COLO829 (cell line): ENCODE measurements at places on chromosomes 16 and 17.

DNA sequence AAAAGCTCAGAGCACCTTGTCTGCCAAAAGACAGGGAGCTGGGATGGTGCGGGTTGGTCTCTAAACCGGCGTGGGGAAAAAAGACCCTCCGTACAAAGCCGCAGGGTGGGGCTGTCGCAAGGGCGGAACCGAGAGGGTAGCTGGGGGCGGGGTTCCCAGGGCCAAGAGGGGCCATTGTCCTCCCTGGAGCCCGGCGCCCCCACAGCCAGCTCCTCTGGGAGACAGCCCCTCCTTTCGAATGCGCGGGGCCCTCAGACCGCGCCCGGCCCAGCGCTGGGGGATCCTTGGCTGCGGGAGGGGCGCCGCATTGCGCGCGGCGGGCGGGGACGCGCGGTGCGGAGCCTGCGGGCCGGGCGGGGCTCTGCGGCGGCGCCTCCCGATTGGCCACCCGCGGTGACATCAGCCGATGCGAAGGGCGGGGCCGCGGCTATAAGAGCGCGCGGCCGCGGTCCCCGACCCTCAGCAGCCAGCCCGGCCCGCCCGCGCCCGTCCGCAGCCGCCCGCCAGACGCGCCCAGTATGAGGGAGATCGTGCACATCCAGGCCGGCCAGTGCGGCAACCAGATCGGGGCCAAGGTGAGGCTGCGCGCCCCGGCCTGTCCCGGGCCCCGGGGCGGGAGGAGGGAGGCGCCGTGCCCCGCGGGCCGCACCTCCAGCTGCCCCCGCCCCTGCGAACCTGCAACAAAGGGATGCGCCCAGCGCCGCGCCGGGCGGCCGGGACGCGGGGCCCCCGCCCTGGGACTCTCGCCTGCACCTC is at the start of gene TUBB3:
Gene TUBB3 (plus strand): TSS at position 459 of the 756 bp plus-strand sequence. CDS start 60 bp downstream, at position 519.
- peak; percentile 84 for DNase-seq

GRCh38 chr17:7408252-7408727 is 645 bp downstream of the NLGN2 start:
- no peak for DNase-seq

- DNase-seq, result no peak
Observed at GRCh38 chr17:70810609-70811008, 641.3 kb downstream of the KCNJ2 start.

DNA sequence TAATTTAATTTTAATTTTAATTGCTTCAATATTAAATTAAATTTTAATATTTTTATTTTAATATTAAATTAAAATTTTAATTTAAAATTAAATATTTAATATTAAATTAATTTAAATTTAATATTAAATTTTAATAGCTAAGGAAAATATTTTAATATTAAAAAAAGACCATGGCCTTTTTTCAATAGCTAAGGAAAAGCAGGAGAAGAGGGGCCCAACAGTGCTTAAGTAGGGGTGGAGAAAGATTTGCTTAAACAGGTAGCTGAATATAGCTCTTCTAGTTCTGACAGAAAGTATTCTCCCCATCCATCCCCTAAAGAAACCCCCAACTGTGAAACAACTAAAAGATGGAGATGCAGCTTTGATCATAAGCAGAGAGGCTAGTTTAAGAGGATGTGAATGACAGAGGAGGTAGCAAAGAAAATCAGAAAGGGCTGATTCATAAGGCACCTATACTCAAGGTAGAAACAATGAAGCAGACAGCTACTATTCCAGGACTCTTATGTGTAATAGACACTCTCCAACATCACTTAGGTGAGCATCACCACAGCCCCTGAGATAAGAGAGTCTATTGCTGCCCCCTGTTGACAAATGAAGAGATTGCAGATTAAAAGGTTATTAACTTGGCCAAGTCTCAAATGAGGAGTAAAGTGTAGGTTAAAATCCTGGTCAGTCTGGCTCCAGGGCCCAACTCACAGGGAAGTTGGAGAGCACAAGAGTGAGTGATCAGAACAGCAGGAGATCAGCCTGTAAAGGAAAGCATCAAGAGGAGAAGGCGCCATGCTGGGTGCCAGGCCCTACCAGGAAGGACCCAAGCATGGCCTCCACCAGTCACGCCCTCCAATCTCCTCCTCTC is 7.8 kb upstream of the RNASEK start:
- DNase-seq, result peak; percentile 84

- DNase-seq, result peak; percentile 4
Observed at GRCh38 chr16:59192551-59193199, 458.6 kb upstream of the GOT2 start.

GRCh38 chr17:66541461-66542128 is 239.2 kb downstream of the PRKCA start:
- peak; percentile 67 for DNase-seq

GRCh38 chr17:56475116-56475515 is 118.4 kb upstream of the NOG start:
- no peak for DNase-seq
